ENCODE measurements at places on chromosomes 11 and 22. TPM values are rescaled to one million over a fixed set of nuclear protein-coding genes. Genes with fewer than 3 reads are reported as not detected.

DNA sequence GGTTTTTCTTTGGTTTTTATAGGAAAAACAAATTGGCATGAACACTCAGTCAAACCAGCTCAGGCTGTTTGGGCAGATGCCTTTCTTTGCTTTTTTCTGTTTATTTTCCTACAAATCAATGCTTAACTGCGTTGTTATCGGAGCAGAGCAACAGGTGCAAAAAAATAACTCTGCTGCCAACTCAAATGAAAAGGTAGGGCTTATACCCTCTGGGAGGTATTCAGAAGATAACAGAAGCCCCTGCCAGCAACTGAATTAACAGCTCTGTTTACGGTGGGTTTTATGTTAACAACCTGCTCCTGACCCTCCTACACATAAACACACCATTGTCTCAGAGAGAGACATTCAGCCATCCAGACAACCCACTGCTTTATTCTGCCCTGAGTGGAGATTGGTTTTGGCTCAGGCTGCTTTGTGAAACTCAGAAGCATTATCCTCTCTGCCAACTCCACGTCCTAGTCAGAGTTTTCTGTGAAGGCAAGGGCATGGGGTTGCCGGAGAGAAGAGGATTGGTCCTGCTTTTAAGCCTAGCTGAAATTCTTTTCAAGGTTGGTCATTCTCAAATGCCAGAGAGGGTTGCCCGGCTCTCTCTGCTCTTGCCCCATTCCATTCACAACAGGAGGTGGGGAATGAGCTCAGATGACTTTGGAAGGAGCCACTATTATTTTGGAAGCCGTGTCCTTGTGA is 11.4 kb downstream of the EHF start:
- DNase-seq: peak; percentile 56
- H3K4me1 ChIP-seq: peaks cover 49% of the 10 kb centered on the region
- no peak overlapping the region for H3K4me3 ChIP-seq

DNA sequence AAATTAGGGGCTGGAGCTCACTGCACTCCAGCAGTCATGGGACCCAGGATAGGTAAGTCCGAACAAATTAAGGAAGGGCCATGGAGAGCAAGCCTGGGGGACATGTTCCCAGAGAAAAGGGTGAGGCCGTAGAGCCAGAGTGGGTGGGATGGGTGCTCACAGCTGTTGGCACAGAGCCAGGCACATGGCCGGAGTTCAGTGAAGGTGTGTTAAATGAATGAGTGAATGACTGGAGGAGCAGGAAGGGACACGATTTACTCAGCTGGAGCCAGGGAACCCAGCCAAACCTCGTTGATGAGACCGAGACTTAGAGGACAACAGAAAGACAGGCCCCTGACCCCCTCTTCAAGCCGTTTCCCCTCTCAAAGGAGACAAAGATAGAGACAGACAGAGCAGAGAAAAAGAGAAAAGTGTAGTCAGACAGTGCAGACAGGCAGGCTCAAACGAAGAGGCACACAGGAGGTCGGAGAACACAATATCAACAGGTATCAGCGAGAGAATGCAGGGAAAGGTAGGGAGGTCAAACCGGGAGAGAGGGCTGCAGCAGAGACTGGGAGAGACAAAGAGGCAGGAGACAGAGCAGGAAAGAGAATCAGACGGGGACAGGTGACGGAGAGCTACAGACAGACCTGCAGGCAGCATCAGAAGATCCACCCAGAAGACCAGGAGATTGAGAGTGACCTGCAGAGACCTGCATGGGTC is 590 bp downstream of the SLCO2B1 start:
- H3K27ac ChIP-seq: peak overlapping the region; percentile 62
- no peaks in the 10 kb centered on the region for H3K27me3 ChIP-seq
- H3K36me3 ChIP-seq: no peaks in the 10 kb centered on the region
- H3K4me1 ChIP-seq: peaks cover 13% of the 10 kb centered on the region

- H3K4me1 ChIP-seq: no peaks in the 10 kb centered on the region
- no peaks in the 10 kb centered on the region for H3K36me3 ChIP-seq
- DNase-seq: no peak
Measured at GRCh38 chr11:32610797-32611352, 27.2 kb downstream of the EIF3M start.

Gene CDCA5
- 0.08 TPM for total RNA-seq

Gene SERPIND1
- total RNA-seq: 0.12 TPM

Gene SLC22A12
- not detected for total RNA-seq

Gene EXPH5
- total RNA-seq: 4.1 TPM

GRCh38 chr22:44143105-44143474 is 37.6 kb upstream of the PARVG start:
- no peaks in the 10 kb centered on the region for H3K4me1 ChIP-seq
- H3K36me3 ChIP-seq: no peaks in the 10 kb centered on the region
- no peak for DNase-seq
- no peak overlapping the region for H3K4me3 ChIP-seq

- H3K27me3 ChIP-seq: no peaks in the 10 kb centered on the region
- DNase-seq: no peak
- H3K27ac ChIP-seq: no peak overlapping the region
- no peak overlapping the region for H3K4me3 ChIP-seq
- no peaks in the 10 kb centered on the region for H3K4me1 ChIP-seq
Measured at GRCh38 chr22:33242078-33242477, 183.9 kb upstream of the SYN3 start.

- no peak for DNase-seq
- H3K27me3 ChIP-seq: no peaks in the 10 kb centered on the region
- H3K36me3 ChIP-seq: no peaks in the 10 kb centered on the region
- no peaks in the 10 kb centered on the region for H3K4me1 ChIP-seq
- H3K27ac ChIP-seq: no peak overlapping the region
- H3K4me3 ChIP-seq: no peak overlapping the region
Measured at GRCh38 chr22:17706947-17707346, 67.3 kb downstream of the BID start.

DNA sequence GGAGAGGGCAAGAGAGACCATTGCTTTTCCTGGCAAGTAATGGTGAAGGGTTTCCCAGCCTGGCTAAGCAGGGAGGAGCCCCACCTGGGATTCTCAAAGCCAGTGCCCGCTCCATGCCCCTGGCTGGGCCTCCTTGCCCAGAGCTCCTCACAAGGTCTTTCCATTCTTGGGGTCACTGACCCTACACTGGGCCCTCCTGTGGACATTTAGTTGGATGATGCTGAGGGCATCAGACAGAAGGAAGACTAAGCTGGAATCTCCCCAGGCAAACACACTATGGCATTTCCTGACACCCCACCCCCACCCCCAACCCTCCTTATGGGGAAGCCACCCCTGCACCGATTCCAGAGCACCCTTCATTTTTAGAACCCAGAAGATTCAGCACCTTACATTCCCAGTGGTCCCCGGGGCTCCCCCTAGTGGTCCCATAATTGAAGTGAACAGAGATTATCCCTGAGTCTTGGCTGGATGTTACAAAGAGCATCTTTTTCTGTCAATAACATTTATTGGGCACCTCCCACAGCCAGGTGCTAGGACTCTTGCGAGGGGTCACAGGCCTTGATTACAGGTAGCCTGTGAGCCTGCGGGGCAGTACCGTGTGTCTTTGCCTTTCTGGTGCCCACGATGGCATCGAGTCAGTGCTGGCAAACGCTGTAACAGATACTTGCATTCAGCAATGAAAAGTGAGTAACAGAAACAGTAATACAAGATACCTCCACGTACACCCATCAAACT is 548.5 kb downstream of the BUD13 start:
- H3K27me3 ChIP-seq: no peaks in the 10 kb centered on the region
- no peak for DNase-seq
- no peaks in the 10 kb centered on the region for H3K36me3 ChIP-seq
- H3K4me3 ChIP-seq: no peak overlapping the region
- no peaks in the 10 kb centered on the region for H3K4me1 ChIP-seq
- H3K27ac ChIP-seq: no peak overlapping the region

Data from pancreas (tissue), 10 donors.